ENCODE measurements at places on chromosomes 6 and 20.

GRCh38 chr6:47631269-47631772 lies 67.1 kb upstream of the ADGRF4 start:
- DNase-seq: no peak

DNA sequence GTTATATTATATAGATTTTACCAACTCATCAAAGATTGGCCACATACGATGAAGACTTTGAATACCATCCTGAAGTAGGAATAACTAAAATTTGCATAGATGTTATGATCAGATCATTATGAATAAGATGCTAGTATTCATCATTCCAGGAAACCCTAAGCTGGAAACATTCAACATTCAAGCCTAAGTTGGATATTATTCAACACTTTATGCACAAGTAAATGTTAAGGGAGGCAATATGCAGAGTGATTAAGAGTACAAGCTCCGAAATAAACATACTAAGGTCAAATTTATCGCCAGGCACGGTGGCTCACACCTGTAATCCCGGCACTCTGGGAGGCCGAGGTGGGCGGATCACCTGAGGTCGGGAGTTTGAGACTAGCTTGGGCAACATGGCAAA lies 30.4 kb downstream of the NSFL1C start:
- DNase-seq: no peak

DNA sequence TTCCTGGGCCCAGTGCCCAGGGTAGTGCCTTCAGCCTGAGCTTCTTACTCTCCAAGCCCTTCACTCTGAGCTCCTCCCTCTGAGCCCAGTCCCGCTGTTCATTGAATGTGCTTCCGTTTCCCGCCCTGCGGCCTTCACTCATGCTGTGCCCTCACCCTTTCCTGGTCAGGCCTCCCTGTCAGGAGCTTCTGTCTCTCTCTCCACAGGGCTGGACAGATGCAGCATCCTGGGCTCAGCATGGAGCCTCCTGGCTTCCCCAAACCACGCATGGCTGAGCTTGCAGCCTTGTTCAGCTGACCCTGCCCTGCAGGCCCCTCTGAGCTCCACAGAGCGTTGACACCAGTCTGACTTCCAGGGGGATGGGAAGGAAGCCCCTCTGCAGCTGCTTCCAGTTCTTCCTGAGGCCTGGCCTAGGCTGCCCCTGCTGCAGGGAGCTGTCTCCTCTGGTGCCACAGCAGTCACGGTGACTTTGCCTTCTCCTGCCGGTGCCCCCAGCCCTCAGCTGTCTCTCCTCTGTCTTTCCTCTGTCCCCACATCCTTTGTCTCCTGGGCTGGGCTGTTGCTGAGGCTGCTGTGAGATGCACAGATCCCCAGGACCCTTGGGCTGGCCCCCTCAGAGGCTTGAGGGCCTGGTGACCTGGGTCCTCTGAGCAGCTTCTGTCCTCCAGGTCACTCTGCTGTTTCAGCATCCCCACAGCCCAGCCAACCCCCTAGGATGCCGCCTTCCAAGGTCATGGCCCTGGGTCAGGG lies 7.9 kb upstream of the MYT1 start:
- peak; percentile 63 for DNase-seq

- DNase-seq: no peak
These were observed 38.2 kb upstream of the CCN6 start for GRCh38 chr6:112015725-112016124.

DNA sequence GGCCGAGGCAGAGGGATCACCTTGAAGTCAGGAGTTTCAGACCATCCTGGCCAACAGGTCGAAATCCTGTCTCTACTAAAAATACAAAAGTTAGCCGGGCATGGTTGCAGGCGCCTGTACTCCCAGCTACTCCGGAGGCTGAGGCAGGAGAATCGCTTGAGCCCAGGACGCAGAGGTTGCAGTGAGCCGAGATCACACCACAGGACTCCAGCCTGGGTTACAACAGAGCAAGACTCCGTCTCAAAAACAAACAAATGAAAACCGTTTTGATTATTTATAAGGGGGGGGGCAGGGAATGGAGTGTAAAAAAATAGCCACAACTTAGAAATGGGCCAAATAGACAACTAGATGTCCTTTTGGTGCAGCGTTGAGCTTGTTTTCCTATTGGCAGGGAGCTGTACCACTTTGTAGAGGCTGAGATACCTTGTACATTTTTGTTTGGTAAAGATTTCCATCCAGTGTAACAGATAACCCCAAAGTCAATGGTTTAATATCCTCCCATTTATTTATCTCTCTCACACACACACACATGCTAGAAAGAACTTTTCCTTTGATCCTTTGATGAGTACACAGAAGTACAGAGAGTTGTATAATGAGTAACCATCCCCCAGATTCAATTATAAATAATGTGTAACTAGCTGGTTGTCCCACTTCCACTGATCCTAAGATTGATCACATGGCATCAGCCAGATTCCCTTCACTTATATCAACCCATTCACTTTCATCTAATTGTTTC lies 477.5 kb downstream of the PRKN start:
- no peak for DNase-seq

DNA sequence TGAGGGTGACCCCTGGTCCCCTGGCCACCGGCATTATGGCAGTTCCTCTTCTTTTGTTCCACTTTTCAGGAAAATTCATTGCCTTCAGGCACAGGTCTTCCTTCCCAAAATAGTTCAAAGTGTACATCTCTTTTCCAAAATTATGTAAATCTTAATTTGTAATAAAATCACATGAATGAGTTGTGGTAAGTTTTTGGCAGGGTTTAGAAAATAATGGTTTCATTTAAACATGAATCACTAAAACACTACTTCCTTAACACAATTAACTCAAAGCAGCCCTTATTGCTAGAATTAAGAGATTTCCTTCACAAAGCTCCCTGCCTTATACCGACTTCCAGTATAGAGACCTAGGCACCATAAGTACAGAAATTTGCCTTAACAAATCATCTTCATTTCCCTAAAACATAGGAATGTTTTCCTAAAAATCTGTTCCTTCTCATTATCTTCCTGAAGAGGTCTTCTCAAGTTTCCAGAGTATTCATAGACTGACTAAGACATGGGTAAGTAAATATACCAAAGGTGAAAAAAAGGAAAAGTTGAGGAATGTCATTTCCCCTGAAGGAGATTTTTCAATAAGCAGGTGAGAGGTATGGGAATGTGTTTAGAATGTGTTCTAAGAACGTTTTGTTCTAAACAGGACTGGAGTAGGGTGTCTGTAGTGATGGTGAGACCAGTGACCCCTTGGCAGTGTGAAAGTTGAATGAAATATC lies 148.2 kb upstream of the CITED2 start:
- DNase-seq: no peak

All from NCI-H510A (cell line).